ENCODE measurements at places on chromosomes 2 and 18.

DNA sequence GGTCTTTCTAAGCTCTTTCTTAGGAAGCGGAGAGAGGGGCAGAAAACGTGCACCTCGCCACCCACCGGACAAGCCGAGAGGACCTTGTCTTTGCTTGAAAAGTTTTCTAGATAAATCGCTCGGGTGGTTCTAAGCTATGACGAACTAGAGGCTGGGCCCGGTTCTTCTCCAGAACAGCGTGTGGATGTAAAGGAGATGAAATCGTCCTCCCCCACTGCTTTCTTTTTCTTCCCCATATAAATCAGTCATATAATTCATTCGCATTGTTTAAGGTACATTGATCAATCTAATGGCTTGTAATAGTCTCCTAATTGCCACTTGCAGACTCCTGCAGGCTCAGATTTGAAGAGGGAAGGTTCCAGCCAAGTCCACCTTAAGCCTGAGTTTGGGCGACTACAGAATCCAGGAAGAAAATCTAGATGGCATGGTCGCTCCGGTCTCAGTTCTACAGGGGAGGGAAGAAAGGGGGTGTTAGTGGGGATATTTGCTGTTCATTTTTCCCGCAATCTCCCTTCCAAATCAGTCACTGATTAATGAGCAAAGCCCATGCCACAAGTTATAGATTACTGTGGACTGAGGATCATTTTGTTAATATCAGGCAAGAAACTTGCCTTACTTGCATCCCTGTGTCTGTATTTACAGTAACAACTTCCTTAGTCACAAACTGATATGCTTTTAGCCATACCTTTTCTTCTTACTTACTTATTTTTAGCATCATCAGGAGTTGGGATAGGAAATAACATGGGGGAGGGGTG, 5.6 kb upstream of the SP9 start:
- DNase-seq, result no peak

DNA sequence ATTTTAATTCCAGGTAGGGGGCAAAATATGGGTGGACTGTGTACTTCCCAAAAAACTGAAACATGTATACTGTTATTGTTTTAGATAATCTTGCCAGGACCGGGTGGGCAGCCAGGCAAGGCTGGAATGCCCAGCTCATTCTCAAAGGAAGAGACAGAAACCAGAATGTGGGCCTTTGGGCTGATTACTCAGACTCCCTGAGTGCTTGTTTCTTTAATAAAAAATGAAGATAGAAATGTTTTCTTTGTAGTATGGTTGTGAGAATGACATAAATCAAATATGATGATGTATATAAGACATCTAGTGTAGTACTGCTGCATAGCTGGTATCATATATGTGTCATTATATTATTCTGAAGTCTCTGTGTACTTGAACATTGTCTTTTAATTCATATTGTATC, 231.6 kb upstream of the NT5C1B start:
- DNase-seq, result no peak

GRCh38 chr2:2561346-2562095, 230.4 kb upstream of the MYT1L start:
- DNase-seq, result no peak

DNA sequence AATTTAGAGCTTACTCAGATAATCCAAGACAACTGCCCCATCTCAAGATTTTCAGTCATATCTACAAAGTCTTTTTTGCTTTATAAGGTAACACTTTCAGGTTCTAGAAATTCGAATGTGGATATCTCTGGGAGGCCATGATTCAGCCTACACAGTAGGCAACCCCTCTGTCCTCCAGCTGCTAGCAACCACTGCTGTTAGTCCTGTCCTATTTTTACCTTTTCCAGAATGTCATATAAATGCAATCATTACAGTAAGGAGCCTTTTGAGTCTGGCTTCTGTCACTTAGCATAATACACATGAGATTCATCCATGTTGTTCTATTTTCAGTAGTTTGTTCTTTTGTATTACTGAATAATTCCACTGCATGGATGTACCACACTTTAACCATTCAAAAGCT, 28.5 kb upstream of the MARCHF7 start:
- DNase-seq, result no peak

DNA sequence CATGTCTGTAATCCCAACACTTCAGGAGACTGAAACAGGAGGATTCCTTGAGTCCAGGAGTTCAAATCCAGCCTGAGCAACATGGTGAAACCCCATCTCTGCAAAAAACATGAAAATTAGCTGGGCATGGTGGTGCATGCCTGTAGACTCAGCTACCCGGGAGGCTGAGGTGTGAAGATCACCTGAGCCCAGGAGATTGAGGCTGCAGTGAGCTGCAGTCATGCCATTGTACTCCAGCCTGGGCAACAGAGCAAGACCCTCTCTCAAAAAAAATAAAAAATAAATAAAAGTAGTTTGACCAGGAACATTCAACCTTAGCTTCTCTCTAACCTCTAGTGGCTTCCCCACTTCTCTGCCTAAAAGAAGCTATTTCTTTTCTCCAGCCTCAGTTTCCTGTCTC, 23.8 kb downstream of the SH3BP4 start:
- no peak for DNase-seq

DNA sequence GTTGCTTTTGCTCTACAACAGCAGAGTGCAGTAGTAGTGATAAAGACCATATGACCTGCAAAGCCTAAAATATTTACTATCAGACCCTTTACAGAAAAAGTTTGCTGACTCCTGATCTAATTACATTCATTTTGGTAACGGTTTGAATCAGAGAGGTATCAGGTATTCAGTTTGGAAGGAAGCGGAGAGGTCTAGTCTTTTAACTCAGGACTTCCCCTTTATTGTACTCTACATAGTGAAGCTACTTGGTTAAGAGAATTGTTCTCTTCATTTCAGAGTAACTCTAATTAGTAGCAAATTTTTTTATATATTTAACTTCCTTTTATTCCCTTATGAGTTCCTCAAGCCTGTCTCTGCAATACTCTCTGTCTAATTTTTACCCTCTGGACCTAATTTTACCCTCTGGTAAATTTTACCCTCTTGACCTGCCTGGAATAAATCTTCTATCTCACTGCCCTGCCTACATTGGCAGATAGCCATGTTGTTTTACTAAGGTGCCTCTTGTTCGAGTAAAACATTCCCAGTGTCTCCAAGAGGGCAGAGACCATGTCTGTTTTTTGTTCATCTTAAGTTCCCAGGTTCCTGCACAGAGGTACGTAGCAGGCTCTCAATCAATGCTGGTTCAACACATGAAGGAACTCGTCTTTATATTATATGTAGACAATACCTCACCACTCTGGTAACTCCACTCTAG, 170.6 kb downstream of the DNAH6 start:
- no peak for DNase-seq

DNA sequence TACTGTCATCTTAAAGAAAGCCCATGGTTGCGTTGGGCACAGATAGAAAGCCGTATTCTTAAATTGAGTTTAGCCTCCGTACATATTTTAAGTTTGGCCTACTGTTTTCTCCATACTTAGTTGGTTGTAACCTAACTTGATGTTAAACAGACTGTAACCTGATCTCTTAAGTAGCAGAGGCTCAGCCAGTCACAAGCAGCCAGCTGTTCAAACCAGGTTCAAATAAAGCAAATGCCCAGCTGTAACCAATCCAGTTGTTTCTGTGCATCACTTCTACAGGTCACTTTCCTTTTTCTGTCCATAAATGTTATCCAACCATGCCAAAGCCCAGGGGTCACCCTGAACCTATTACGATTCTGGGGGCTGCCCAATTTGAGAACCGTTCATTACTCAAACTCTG, 10.0 kb upstream of the THADA start:
- no peak for DNase-seq

DNA sequence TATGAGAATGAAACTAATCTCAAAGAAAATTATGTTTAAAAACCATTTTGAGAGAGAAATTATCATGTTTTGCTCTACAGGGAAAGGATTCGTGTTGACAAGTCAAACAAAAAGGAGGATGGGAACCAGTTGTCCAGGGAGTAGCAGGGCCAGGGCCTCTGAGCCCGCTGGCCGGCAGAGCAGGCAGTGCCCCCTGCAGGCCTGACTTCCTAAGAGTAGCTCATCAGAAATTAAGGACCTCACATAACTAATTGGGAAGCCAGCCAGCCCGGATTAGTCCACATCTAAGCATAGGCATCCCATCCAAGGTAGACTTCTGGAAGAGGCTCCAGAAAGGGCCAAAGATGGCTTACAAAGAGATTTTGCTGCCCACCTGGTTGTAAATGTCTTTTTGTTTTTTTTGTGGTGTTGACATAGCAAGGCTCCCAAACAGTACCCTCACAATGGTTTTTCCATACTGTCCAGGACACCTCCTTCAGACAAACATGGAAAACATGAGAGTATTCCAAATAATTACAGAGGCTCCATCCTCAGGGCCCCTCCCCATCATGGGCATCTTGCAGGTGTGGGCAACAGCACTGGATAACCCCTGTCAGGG, 241.2 kb upstream of the TANK start:
- peak; percentile 76 for DNase-seq

GRCh38 chr2:115234737-115235136, 792.3 kb downstream of the DPP10 start:
- no peak for DNase-seq

GRCh38 chr2:118834440-118834810, 13.0 kb downstream of the EN1 start:
- peak; percentile 42 for DNase-seq

DNA sequence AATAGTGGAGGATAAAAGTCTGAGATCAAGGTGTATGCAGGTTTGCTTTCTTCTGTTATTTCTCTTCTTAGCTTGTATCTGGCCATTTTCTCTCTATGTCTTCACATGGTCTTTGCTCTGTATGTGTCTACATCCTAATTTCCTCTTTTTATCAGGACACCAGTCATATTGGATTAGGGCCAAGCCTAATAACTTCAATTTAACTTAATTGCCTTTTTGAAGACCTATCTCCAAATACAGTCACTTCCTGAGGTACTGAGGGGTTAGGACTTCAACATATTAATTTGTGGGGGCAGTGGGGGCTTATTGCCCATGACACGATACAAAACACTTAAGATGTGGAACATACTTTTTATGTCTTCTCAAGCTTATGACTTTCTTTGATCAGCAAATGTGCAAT, 632.9 kb upstream of the CELF4 start:
- DNase-seq, result no peak

GRCh38 chr2:176885001-176885643, 327.5 kb upstream of the HNRNPA3 start:
- DNase-seq, result no peak

- DNase-seq, result no peak
These were observed 297.7 kb downstream of the MTX2 start for GRCh38 chr2:176566961-176567360.

DNA sequence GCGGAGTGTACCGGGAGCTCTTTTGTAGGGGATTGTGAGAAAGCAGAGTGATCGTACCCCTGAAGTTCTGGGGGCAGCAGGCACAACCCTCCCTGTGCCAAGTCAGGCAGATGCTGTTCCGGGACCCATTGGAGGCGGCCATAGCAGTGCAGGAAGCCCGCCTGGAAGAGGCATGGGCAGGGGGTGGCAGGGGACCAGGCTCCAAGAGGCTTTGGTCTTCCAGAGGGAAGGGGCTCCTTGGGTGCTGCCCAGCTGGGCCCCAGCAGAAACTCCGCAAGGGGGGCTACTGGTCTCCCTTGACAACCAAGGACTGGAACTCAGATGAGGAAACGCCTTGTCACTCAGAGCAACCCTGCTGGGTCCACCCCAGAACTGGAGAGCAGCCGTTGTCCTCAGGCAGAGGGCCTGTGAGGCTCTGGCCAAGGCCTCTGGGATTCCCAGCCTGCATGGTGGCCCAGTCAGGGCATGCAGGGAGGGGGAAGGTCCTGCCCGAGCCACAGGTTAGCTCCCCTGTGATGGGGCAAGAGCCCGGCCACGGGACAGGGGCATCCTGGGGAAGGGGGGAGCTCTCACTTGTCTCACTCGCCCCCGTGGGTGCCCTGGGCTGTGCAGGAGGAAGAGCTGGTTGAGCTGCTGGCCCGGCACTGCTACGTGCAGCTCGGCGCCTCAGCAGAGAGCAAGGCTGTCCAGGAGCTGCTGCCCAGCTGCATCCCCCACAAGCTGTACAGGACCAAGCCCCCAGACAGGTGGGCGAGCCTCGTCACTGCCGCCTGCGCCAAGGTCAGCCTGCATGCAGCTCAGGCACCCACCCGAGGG, 21.0 kb upstream of the GPR17 start:
- no peak for DNase-seq

GRCh38 chr2:40591774-40592173, 139.9 kb upstream of the SLC8A1 start:
- DNase-seq, result no peak

- DNase-seq, result no peak
These were observed 302.2 kb downstream of the NDUFA10 start for GRCh38 chr2:239722760-239723470.

DNA sequence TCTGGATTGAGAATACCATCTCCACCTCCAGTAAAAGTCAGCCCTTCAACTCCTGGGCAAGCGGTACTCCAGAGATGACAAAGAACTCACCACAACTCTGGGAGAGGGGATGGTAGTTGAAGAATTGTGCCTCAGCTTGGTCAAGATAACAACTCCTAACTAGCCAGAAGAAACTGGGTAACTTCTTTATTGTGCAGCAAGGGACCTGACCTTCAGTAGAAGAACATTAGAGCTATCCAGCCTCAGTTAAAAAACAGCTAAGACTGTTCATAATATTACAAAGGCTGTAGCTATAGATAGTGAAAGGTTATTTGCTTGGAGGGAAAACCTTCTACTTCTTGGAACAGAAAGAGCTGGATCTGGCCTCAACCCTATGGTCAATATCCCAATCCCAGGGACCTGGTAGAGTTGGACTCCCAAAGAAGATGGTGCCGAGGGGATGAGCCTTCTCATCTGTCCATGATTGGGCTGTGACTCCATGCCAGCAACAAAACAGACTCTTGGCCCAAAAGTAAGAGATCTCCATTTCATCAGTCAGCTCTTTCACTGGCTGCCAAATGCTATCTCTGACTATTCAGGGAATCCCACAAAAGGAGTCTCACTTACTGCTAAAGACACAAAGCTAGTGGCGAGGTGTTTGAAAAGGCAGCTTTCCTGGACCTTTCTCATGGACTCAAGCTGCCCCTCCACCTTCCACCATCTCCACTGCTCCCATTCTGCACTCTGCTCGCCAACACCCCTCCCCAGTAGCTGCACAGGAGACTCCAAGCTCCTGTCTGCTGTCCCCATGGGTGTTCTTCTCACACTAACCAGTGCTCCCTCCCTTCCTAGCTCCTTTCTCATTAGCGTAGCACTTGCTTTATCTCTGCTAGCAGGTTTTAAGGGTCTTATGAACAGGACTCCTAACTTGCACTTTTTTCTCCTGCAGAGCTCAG, 145.8 kb downstream of the CAPN13 start:
- DNase-seq, result no peak

DNA sequence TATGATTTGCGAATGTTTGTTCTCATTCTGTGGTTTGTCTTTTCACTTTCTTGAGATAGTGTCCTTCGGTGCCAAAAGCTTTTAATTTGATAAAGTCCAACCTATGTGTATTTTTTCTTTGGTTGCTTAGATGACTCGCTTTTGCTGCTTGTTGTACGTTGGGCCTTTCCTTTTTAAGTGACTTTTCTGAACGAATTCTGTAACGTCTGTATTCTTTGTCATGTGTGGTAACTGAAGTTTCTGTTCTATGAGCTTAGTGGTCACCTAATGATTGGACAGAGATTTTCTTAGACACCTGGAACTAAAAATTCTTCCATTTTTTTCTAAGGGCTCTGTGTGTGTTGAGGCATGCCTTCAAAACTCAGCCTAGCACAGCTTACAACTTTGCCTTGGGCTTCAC, 19.6 kb upstream of the PROKR1 start:
- no peak for DNase-seq

GRCh38 chr18:3397031-3397750, 52.8 kb upstream of the TGIF1 start:
- DNase-seq, result no peak

All from iPS-NIHi11 (cell line).